Activated naive CD8-positive, alpha-beta T cell treated with anti-CD3 and anti-CD28 coated beads, Interleukin-2, amount 50 U/mL, for 24 hours (primary cell): ENCODE measurements at places on chromosomes 6 and 20.

- no peak for DNase-seq
Observed at GRCh38 chr6:139344186-139344963, 30.1 kb downstream of the CITED2 start.

DNA sequence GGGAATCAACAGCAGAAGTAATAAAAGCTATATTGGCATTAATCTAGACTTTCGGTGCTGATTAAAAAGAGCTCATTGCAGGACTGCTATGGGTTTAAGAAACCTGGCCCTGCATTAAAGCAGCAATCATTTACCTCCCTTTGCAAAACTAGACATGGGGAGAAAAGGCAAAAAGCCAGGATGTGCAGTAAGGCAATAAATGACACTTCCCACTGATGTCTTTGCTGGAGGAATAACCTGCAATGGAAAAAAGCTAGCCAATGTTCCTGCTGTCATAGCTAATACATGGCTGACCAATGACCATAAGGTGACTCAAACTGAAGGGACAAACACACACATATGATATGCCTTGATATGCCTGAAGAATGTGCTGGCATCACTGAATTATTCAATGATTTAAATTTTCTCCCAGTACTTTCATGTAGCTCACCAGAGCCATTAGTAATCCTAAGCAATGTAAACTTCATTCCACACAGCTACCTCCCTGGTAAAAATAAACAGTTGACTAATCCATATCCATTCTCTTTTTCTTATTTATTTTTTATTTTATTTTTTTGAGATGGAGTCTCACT lies 8.7 kb downstream of the DNAAF9 start:
- DNase-seq = no peak

DNA sequence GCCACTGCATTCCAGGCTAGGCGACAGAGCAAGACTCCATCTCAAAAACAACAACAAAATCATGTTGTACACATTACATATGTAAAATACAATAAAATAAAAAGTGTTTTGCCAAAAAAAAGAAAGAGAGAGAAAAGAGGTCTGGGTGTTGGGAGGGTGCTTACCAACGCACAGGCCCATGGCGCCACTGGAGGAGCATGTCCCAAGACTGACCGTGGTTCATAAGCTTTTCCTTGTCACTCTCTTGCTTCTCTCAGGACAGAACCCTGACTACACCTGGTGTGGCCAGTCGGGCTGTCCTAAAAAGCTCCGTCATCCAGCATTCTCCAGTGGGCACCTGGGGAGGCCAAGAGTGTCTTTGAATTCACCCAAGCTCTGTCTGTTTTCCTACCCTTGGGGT lies 48.0 kb upstream of the CNKSR3 start:
- no peak for DNase-seq

GRCh38 chr20:48702455-48702913 lies 125.3 kb downstream of the PREX1 start:
- no peak for DNase-seq

- DNase-seq = no peak
Observed at GRCh38 chr6:4270776-4271175, 135.4 kb upstream of the ECI2 start.

GRCh38 chr20:2468581-2469407 lies 1.8 kb downstream of the SNRPB start:
- no peak for DNase-seq

GRCh38 chr6:111727802-111728201 lies 122.1 kb upstream of the TRAF3IP2 start:
- DNase-seq = no peak
